ENCODE measurements at places on chromosomes 1 and 21.

DNA sequence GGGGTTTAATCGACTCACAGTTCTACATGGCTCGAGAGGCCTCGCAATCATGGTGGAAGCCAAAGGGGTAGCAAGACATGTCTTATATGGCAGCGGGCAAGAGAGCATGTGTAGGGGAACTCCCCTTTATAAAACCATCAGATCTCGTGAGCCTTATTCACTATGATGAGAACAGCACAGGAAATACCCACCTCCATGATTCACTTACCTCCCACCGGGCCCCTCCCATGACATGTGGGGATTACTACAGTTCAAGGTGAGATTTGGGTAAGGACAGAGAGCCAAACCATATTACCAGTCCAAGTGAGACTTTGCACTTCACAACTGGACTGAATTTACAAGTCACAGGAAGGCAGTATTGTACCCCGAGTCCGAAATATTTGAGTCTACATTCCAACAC lies 73.9 kb upstream of the ANGPTL1 start:
- no peak for DNase-seq

- DNase-seq: no peak
Measured at GRCh38 chr21:26900980-26901379, 55.8 kb upstream of the ADAMTS1 start.

DNA sequence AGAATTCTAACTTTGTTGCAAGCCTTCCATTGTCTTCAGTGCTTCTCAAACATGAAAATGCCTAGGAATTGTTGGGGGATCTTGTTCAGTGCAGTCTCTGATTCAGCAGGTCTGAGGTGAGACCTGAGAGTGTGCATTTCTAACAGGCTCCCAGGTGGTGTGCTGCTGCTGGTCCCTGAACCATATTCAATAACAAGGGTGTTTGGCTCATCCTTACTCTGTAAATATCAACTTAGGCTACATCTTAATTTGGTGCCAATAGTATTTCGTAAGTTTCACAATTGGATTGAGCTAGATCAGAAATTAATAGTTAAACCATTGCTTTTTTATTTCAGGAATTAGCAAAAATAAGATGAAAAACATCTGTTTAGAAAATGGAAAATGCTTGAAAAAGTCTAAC lies 59.1 kb upstream of the GPR88 start:
- DNase-seq: no peak

GRCh38 chr1:207828485-207829158 lies 76.8 kb downstream of the CD46 start:
- no peak for DNase-seq

DNA sequence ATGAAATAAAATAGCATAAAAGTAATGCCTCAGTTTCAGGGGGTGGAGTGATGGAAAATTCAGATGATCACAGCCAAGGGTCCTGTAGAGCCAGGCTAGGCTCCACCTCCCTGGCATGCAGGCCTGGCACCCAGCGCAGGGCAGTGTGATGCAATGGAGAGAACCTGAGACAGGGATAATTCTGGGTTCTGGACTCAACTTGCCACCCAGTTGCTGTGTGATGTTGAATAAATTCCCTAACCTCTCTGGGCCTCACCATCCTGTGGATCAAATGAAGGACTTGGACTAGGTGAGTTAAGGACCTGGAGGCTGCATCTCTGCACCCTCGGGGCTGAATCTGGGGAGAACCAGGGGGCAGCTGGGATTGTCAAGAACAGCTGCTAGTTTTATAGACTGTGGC lies 17.0 kb downstream of the PADI2 start:
- no peak for DNase-seq

- DNase-seq: no peak
Measured at GRCh38 chr1:166164995-166165660, 1.7 kb downstream of the FAM78B start.

GRCh38 chr1:113677250-113678158 lies 81.8 kb downstream of the PHTF1 start:
- no peak for DNase-seq
